ENCODE measurements at places on chromosomes 13 and 19.

- no peak for DNase-seq
Measured at GRCh38 chr13:24648983-24649687, 31.1 kb upstream of the ATP12A start.

DNA sequence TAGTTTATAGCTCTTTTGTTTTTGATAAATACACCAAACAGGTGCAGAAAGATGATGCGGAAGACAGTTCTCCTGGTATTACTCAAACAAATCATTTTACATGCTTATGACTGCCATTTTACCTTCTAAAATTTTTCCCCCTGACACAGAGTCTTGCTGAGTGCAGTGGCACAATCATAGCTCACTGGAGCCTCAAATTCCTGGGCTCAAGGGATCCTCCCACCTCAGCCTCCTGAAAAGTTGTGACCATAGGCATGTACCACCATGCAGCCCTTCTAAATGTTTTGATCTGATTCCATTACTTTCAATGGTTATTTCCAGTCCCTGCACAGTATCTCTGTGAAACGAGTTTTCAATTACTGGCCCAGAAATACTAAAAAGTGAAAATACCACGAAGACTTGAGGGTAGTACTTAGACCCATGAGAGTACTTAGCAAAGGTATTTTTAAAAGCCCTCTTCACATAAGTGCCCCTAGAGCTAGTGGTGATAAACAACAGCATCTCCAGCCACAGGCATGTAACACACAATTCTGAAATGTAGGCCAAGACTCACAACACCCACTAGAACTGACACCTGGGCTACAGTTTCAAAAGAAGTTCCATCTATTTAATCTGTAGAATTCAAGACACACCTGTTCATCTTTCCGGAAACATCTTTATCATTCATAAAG is 11.3 kb downstream of the HSPH1 start:
- DNase-seq: no peak

- DNase-seq: no peak
Measured at GRCh38 chr19:4174213-4174894, 8.0 kb downstream of the SIRT6 start.

DNA sequence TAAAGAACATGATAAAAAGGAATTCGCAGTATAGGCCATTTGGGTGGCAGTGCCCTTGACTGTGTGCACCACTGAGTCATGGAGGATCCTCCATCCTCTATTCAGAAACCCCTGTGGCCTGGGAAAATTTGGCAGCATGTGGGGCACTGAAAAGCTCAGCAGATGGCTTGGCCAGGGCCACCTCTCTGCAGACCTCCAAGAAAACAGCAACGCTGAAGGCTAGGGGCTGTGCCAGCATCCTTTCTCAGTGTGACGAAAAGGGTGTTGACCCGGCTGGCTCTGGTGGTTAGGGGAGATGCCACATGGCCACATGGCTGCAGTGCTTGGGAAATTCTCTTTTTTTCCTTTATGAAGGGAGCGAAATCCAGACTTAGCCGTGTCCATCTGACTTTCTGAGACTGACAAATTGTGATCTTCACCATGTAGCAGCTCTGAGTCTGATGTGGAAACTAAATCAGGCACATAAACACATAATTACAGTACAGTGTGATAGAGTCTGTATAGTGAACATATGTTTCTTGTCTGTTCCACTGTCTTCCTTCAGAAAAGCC is 178.0 kb downstream of the KCTD12 start:
- no peak for DNase-seq

DNA sequence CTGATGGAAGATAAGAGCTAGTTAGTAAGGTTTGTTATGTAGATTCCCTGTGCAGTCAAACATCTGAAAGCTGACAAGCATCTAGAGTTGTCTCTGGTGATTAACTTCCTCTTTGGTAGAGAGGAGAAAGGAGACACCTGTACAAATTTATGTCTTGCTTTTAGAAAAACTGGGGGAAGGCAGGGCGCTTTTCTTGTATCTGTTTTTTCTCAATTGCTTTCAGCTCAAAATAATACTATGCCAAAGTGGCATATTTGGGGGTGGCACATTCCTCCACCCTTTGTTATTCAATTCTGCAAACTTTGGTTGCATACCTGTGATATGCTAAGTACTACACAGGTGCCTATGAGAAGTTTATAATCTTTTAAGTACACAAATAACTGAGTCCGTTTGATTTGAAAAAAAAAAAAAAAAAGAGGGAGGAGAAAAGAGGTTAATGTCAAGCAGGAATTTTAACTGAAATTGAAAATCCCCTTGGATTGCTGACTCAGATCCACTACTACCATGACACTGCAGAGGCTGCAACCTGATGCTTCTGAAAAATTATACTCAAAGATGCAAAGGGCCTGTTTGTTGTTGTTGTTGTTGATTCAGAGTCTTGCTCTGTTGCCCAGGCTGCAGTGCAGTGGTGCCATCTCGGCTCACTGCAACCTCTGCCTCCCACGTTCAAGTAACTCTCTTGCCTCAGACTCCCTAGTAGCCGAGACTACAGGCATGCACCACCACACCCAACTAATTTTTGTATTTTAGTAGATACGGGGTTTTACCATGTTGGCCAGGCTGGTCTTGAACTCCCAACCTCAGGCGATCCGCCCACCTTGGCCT is 164.8 kb upstream of the NBEA start:
- DNase-seq: no peak

GRCh38 chr19:16200038-16201010 is 2.6 kb downstream of the AP1M1 start:
- DNase-seq: no peak

DNA sequence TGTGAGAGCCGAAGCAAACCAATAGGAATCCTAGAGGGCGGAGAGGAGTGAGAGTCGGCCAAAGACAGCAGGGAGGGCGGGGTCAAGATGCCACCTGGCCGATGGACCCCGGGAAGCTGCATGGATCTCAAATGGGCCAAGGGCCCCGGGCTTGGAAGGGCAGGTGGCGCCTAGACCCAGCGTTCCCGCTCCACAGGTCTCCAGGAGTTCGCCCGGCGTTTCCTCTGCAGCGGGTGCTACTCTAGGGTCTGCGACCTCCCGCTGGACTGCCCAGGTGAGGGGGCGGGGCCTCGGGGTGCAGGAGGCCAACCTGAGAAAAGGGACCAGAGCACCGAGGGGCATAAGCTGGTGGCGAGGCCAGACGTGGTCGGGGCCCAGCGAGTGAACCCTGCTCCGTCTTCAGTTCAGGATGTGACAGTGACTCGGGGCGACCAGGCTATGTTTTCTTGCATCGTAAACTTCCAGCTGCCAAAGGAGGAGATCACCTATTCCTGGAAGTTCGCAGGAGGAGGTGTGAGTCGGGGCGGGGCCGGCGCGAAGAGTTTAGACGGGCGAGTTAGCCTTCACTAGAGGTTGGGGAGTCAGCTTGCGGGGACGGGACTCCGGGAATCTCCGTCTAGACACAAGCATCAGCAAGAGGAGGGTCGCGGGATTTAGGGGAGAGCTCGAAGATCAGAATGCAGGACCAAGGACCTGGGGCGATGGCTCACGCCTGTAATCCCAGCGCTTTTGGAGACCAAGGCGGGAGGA is 9.9 kb downstream of the SPACA6 start:
- no peak for DNase-seq

DNA sequence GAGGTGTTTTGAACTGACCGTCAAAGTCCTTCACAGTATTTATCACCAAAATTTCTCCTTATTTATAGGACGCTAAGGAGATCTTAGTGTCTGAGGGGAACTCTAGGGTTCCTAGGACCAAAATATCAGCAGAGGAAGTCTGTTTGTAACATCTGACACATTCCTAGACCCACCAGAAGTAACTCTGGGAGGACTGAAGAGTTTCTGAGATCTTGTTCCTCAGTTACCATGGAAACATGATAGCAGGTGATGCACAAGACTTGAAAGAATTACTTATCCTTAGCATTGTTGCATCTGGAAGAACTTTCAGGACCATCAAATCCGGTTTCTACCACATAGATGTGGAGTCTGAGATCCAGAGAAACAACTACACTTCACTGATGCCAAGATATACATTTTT is 164.6 kb downstream of the IER2 start:
- DNase-seq: no peak

Data from NCI-H460 (cell line).